Stimulated activated CD4-positive, alpha-beta T cell treated with anti-CD3 and anti-CD28 coated beads, Interleukin-12 subunit alpha, Interleukin-12 subunit beta, amount 100 ng/mL, for 24 hours (primary cell): ENCODE measurements at places on chromosomes 16 and 17.
A peak's percentile ranks its signal among the peaks of the same experiment; 100 is the strongest.

DNA sequence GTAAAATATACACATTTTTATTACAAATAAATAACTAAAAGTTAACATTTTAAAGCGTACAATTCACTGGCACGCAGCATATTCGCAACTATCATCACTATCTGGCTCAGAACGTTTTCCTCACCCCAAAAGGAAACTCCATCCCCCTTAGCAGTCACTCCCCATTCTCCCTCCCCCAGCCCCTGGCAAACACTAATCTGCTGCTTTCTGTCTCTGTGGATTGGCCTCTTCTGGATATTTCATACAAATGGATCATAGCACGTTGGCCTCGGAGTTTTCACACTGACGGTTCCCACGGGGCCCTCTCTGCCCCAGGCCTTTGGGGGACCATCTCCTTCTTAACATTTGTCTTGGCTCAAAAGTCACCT lies 64.6 kb downstream of the RTN4RL1 start:
- no peak for DNase-seq

- no peak for DNase-seq
These were observed 7.6 kb upstream of the EVPL start for GRCh38 chr17:76034428-76035350.

DNA sequence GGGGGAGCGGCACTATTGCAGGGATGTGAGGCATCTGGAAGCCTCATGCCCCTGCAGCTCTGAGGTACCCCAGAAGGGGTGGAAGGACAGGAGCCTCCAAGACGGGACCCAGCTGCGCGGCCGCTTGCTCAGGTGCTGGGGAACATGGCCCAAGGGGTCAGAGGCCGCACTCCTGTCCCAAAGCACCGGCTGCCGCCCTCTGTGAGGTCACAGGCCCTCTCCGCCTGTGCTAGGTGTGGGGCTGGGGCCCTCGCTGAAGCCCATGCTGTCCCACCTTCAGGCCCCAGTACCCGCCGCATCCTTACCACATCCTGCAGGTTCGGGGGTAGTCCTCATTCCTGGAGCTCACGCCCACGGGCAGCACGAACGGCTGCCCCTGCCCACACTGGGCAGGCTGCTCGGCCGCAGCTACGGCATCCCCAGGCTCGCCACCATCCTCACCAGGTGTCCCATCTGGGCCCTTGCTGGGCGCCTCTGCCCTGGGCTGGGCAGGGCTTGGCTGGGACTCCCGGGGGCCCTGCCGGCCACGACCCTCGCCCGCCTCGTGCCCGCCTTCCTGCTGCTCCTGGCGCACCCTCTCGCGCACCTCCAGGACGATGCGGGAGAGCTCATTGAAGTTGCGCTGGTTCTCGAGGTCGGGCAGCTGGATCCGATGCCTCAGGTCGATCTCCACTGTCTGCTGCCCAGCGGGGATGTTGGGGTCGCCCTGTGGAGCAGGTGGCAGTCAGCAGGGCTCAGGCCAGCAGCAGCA lies 16.6 kb upstream of the C16orf95 start:
- DNase-seq, result no peak

- DNase-seq, result no peak
These were observed 6.3 kb upstream of the EPOP start for GRCh38 chr17:38681096-38681495.

DNA sequence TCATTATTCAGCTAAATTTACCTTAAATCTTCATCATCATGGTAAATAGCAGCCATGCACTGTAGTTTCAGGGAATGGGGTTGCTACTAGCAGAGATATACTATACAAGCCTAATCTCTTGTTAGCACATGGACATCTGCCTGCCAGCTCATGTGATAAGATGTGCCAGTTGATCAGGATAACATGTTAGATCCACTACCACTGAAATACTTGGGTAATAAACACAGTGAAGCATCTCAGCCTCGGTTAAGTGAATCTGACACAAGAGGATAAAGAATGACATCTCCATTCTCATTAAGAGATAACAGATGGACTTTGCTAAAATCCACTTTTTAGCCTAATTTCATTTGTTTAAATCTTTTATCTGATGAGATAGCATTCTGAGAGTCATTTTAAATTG lies 256.1 kb downstream of the CDH8 start:
- no peak for DNase-seq

- no peak for DNase-seq
These were observed 35.9 kb downstream of the CMTM4 start for GRCh38 chr16:66660422-66661209.

GRCh38 chr16:5905935-5906334 lies 808.3 kb upstream of the EEF2KMT start:
- no peak for DNase-seq

- DNase-seq, result peak; percentile 13
These were observed 17.5 kb upstream of the C17orf78 start for GRCh38 chr17:37358098-37358829.

GRCh38 chr17:36598951-36599401 lies 2.4 kb upstream of the MRM1 start:
- no peak for DNase-seq

- DNase-seq, result no peak
These were observed 18.6 kb downstream of the CD300LB start for GRCh38 chr17:74512624-74513091.

- DNase-seq, result no peak
These were observed 42.8 kb downstream of the MRC2 start for GRCh38 chr17:62670202-62670821.

DNA sequence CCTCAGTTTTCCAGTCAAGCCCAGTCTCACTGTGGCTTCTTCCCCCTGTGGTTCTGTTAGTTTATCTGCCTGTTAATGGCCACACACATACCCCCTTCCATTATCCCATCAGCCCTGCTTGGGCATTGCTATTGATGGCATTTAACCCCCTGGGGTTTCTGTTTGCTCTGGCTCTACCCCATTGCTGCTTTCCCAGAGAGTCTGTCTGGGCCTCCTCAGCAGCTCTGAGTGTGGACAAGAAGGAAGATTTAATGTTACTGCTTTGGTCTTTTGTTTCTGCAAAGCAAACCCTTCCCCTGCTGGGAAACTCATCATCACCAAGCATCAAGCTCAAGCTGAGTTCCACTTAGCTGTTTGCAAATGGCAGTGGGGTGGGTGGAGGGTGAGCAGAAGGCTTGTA lies 162.7 kb downstream of the CCT6B start:
- DNase-seq, result no peak

DNA sequence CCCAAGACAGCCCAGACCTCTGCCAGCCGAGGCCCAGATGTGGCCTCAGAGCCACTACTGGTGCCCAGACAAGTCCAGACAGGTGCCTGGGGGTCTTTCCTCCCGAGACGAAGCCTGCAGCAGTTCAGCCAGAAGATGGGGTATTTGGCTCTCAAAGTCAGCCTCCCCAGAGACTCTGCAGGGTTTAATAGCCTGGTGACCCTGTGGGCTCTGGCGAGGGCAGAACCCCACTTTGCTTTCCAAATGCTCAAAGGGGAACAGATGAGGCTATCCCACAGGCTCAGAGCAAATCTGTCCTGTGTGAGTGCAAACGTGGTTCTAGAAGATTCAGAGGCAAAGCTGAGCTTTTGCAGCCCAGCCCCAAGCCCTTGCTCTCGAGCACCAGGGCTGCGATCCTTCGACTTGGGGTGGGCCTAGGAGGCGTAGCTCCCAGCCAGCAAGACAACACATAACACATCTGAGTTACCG lies 236.0 kb downstream of the MRTFB start:
- no peak for DNase-seq

GRCh38 chr16:56193951-56194726 lies 2.9 kb downstream of the GNAO1 start:
- DNase-seq, result peak; percentile 62

- no peak for DNase-seq
These were observed 221.8 kb downstream of the CDH11 start for GRCh38 chr16:64900019-64900418.

- no peak for DNase-seq
These were observed 7.5 kb downstream of the NME3 start for GRCh38 chr16:1763521-1764511.

DNA sequence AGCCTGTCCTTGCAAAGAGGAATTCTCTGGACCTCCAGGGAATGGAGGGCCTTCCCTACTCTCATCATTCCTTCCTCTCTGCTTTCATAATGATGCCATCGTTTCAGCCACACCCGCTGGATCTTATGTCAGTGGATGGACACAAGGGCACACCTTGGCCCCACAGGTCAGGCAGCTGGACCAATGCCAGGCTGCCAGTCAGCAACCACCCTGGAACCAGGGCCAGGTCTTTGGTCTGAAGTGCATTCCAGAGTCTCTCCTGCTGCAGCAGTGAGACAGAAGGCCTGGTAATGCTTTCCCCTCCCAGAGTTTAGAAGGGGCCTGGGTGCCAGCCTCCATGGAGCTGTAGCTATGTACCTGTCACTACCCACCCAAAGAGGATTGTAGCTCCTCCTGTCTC lies 7.4 kb downstream of the C1QL1 start:
- DNase-seq, result no peak

DNA sequence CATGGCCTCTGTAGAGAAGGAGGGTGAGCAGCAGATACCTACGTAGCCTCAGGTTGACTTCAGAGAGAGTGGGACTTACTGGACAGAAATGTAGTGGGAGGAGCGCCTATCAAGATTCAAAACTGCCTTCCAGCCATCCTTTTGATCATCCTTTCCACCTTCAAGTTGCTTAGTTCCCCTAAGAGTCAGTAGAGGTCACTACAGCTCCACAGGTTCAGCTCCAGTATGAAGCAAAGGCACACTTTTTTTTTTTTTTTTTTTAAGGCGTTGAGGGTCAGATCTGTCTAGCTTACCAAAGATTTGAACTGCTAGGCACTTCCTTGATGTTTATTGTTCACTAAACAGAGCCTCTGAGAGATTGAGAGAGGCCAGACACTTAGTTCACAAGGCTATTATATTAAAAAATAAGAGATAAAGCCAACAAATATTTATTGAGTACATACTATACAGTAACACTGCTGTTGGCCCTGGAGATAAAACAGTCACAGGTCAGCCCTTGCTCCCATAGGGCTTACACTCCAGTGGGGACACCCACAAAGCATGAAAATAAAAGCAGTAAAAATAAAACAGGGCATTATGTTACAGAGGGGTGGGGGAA lies 3.1 kb downstream of the RNF227 start:
- no peak for DNase-seq

- no peak for DNase-seq
These were observed 12.9 kb upstream of the CMIP start for GRCh38 chr16:81431554-81432353.

DNA sequence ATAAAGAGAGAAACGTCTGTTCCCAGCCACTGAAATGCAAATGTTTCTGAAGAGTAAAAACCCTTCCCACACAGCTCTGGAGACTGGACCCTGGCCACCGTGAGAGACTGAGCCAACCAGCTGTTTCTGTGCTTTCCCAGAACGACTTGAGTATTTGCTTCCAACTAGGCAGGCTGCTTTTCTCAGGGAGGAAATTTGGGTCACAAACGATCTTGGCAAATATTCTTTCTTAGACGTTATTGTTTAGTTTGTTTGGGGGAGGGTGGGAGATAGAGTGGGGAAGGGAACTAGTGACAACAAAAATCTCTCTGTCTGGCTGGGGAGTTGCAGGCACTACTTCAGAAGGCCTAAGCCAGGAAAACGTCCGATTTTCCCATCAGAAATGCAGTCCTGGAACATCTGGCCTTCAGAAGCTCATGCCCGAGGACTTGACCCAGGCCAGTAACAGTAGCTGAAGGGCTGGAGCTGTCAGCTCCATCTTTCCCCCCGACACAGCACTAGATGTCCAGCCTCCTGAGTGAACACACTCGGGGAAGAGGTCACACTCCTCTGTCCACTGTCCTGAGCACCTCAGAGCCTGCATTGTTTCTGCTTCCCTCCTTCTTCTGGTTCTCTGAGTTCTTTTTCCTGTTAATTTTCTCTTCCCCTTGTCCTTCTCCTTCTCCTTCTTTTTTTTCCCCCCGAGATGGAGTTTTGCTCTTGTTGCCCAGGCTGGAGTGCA lies 4.0 kb downstream of the CCDC92B start:
- DNase-seq, result no peak

DNA sequence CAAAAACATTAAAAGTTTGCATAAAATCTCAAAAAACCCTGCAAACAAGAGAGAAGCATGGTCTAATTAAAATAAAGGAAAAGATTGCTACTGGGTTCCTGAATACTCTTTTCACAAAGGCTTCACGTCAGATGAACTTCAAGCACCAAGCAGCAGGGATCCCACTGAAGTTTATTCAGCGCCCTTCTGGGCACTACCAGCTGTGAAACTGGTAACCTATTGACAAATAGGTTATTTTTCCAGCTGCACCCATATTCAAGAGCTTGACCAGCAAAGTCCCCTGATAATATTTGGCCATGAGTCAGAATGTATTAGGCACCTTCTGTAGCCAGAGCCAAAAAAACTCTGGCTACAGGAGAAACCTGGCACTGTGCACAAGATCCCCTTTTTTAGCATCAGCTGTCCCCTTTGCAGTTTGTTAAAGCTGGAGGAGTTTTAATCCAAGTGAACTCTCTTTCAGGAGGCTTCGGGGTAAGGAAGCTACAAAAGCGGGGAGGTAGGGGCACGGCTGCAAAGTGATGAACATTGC lies 60.3 kb downstream of the GRIN2A start:
- no peak for DNase-seq

- no peak for DNase-seq
These were observed 833 bp downstream of the TERF2 start for GRCh38 chr16:69384974-69385373.

GRCh38 chr16:9408297-9408878 lies 316.9 kb downstream of the HAPSTR1 start:
- DNase-seq, result no peak

DNA sequence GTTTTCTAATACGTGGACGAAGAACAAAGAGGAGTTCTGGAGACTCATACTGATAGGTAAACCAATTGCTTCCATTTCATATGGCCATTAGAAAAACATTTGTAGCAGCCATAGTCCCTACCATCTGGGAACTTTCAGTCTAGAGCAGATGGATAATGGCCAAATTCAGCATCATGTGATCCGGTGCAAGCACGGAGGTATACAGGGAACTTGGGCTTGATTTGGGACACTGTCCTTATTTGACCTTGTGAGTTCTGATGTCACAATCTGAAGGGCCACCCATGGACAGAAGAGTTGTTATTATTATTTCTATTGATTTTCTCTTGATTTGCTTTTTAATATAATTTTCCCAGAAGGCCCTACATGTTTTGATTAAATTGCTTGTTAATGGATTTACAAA lies 154.6 kb upstream of the ZNF267 start:
- no peak for DNase-seq

GRCh38 chr17:18237461-18237860 lies 12.0 kb downstream of the LLGL1 start:
- no peak for DNase-seq

DNA sequence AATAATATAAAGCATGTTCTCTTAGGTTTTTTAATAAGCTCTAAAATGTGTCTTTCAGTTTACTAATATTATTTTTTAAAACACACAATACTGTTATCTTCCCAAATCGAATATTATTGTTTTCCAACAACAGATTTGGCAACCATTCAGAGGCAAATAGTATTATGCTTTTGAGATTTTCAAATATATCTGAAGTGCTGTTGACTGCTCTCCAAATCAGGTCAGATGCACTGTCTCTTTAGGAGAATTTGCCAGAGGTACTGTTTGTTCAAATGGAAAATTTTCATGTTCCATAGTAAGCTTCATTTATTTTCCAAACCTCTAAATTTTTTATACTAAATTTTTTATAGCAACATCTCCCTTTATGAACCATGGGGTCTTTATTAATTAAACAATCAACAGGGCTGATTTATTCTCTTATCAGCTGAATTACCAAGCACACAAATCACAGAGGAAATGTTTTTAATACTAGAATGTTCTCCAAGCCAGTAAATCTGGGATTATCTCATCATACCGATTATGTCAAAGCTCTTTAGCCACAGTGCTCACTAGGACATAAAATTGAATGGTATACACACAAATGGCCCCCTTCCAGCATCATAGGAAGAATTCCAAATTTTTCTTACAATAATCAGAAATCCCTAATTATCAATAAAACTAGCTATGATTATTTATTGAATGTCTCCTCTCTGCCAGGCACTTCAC lies 108.8 kb upstream of the HLF start:
- no peak for DNase-seq
